WTC11 (cell line): ENCODE measurements at places on chromosomes 2 and 18. TPM values are rescaled to one million over a fixed set of nuclear protein-coding genes. Genes with fewer than 3 reads are reported as not detected.
A peak's percentile ranks its signal among the peaks of the same experiment; 100 is the strongest.

Gene RPRM
- total RNA-seq, result 25.4 to 29.0 TPM (median 28.1 TPM) in 3 replicates

Gene ADI1
- total RNA-seq, result 20.1 to 21.4 TPM (median 20.1 TPM) in 3 replicates

GRCh38 chr18:78981989-78982620 is 2.5 kb downstream of the SALL3 start:
- peaks cover 53% of the 10 kb centered on the region for H3K27me3 ChIP-seq
- DNase-seq, result no peak
- H3K4me3 ChIP-seq, result peak overlapping the region; percentile 81
- peaks cover under 1% of the 10 kb centered on the region; the same call in 1 of the 2 replicates for H3K36me3 ChIP-seq
- peak overlapping the region; percentile 94 for H3K27ac ChIP-seq

Gene UGT1A6
- 0.53 TPM in 1 of 3 replicates, not detected in the others for total RNA-seq

Gene GPR39
- total RNA-seq, result 0.74 to 1.2 TPM (median 0.85 TPM) in 3 replicates

DNA sequence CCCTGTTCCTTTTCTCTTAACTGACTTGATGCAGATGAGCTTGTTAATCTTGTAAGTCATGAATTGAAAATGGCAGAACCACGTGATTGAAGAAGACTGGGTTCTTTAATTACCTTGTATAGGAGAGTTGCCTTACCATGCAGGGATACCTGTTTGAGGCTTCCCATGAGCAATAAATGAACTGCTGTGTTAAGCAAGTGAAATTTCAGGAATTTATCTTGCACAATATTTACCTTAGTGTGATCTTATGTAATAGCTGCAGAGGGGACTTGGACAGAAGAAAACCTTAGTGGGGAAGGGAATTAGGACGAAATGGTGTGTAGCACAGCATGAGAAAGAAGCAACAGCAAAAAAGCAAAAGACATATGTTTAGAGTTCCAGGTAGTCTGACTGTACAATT is 384.0 kb upstream of the TMEFF2 start:
- no peak overlapping the region for H3K27ac ChIP-seq
- no peaks in the 10 kb centered on the region for H3K27me3 ChIP-seq
- no peaks in the 10 kb centered on the region for H3K36me3 ChIP-seq
- no peak for DNase-seq
- no peaks in the 10 kb centered on the region for H3K4me1 ChIP-seq

Gene SERPINB5
- total RNA-seq, result 0.17 to 0.25 TPM (median 0.18 TPM) in 3 replicates

GRCh38 chr2:144430722-144431391 is 89.1 kb downstream of the ZEB2 start:
- no peaks in the 10 kb centered on the region for H3K27me3 ChIP-seq
- no peak overlapping the region for H3K4me3 ChIP-seq

DNA sequence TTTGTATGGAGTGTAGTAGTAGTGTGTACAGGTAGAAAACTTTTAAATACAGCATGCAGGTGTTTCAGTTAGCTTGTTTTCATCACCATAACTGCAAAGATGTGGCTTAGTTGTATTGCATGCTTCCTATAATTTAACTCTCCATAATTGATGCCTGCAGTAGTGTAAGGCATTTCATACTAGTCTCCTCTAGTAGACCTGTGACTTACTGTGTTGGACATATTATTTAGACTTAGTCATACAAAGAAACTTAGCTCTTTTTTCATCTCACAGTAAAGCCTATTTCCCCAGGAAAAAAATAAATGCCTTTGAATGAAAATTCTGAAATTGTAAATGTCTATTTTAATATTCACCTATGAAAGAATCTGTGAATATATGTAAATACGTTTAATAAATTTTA is 52.8 kb upstream of the TWSG1 start:
- H3K36me3 ChIP-seq, result peaks cover 17% of the 10 kb centered on the region
- H3K27ac ChIP-seq, result no peak overlapping the region
- peaks cover 3% of the 10 kb centered on the region for H3K4me1 ChIP-seq
- DNase-seq, result no peak
- no peaks in the 10 kb centered on the region for H3K27me3 ChIP-seq

DNA sequence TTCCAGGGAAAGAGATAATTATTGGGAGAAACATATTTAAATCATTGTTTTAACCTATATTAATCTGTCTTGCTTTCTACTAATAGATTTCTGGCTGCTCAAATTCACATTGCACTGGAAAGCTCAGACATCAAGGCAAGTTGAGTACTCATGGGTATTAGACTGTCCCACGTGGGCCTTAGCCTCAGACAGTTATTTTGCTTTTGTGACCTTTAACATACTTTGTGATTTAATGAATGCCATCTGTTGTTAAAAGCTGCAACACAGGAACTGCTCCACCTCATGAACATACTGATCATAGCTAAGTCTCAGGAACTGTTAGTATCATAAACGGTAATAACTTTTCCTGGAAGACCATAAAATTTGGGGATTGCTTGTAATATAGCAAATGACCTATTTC is 2.7 kb upstream of the LCT start:
- no peak for DNase-seq
- H3K27me3 ChIP-seq, result no peaks in the 10 kb centered on the region
- H3K4me3 ChIP-seq, result no peak overlapping the region
- H3K4me1 ChIP-seq, result no peaks in the 10 kb centered on the region
- H3K36me3 ChIP-seq, result peaks cover 35% of the 10 kb centered on the region

DNA sequence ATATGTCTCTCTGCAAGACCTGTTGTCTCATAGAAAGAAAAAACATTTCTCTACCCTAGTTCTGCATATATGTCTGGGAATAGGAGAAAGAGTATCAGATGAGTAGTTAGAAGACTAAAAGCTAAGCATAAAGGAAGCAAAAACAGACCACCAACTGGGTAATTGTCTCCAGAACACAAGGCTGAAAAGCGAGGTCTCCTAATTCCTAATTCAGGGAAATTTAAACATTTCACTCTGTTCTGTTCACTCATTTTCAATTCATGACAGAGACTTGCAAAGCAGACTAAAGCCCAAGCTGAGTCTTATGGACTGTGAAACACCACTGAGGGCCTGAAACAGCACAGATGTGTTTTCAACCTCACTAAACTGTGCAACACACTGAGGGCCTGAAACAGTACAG is 224.4 kb upstream of the TMEM200C start:
- peaks cover 10% of the 10 kb centered on the region for H3K4me1 ChIP-seq
- H3K27ac ChIP-seq, result no peak overlapping the region
- no peak for DNase-seq
- H3K27me3 ChIP-seq, result no peaks in the 10 kb centered on the region; the same call in 1 of the 2 replicates

DNA sequence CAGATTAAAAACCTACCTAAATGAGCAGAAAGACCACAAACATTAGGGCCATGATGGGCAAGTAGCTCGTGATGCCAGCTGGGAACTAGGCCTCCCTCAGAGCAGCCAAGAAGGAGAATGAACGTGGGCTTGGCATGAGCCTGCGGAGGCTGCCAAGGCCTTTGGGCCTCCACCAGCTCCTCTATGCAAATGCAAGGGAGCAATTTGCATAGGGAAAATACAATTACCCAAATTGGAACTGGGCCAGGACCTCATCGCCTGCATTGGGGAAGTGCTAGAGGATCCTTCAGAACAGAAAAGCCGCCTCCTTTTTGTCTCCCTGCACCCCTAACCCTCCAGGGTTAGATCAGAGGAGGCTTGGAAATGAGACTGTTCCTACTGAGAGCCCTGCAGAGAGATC is 326.4 kb downstream of the SMAD2 start:
- H3K4me3 ChIP-seq, result no peak overlapping the region
- peaks cover 25% of the 10 kb centered on the region for H3K4me1 ChIP-seq
- no peaks in the 10 kb centered on the region for H3K36me3 ChIP-seq
- no peaks in the 10 kb centered on the region; the same call in 1 of the 2 replicates for H3K27me3 ChIP-seq

- no peaks in the 10 kb centered on the region; the same call in 1 of the 2 replicates for H3K27me3 ChIP-seq
- DNase-seq, result no peak
- H3K36me3 ChIP-seq, result 0 out of 2 replicates have a peak, but pooled peaks cover 4% of the 10 kb centered on the region
- no peaks in the 10 kb centered on the region for H3K4me1 ChIP-seq
Measured at GRCh38 chr18:75238786-75239185, 28.2 kb downstream of the TSHZ1 start.

Gene CDH7
- total RNA-seq, result 0.85 to 1.3 TPM (median 0.94 TPM) in 3 replicates
